ENCODE measurements at places on chromosomes 6 and 20. TPM values are rescaled to one million over a fixed set of nuclear protein-coding genes. Genes with fewer than 3 reads are reported as not detected.
A peak's percentile ranks its signal among the peaks of the same experiment; 100 is the strongest.

- peak; percentile 27 for DNase-seq
Measured at GRCh38 chr6:129672881-129673631, 36.9 kb downstream of the ARHGAP18 start.

Gene NKAPL
- not detected for total RNA-seq

- DNase-seq = no peak
Measured at GRCh38 chr6:166027761-166028160, 139.9 kb downstream of the TBXT start.

DNA sequence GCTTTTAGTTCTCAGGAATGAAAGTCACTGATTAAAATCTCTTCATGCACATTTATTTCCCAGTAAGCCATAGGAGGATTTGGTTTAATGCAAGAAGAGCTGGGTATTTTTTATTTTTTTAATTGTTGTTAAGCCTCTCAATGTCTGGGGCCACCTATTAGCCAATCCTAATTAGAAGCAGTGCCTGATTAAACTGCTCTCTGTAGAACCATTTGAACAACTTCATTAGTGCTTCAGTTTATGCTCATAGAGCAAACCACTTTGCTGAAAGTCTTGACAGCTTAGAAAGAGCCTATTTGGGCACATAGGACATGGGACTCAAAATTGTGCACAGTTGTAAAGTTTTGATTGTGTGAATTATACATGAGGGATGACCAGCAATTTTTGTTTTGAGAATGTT is 548.9 kb downstream of the FRK start:
- DNase-seq = no peak

DNA sequence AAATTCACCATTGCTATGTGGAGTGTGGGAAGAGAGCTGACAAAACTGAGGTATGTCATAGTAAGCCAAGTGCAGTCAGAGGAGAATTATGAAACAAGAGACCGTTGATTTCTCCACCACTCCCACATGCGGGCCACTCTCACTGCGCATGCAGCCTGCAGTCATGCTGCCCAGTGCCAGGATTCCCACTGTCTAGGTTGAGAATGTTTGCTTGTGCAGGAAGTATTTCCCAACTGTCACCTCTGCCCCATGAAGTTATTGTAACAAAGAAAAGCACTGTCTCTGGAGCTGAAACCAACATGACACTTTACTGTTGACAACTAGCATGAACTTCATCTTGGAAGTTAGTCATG is 18.7 kb upstream of the SFT2D1 start:
- DNase-seq = no peak

DNA sequence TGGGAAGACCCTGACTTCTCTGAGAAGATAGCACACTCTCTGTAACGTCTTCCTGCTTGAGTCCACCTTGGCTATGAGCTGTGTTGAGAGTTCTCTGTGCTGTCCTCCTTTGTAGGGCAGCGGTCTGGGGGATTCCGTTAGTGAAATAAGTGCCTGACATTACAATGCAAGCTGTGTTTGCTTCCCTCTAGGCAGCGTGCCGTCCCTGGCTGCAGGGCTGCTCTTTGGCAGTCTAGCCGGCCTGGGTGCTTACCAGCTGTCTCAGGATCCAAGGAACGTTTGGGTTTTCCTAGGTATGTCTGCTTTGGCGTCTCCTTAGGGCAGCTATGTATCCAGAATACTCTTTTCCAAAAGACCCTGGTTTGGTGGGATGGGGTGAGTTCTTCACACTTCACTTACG is 2.8 kb downstream of the TMEM14C start:
- DNase-seq = no peak

- peak; percentile 73 for DNase-seq
Measured at GRCh38 chr6:33091957-33092356, 16.2 kb downstream of the HLA-DPB1 start.

- DNase-seq = no peak
Measured at GRCh38 chr6:80969439-80969838, 783.0 kb downstream of the TENT5A start.

Gene BPIFB1
- total RNA-seq = not detected

GRCh38 chr20:58432186-58432954 is 43.3 kb downstream of the VAPB start:
- DNase-seq = no peak

Gene TMEM170B
- total RNA-seq = 0.40 TPM

DNA sequence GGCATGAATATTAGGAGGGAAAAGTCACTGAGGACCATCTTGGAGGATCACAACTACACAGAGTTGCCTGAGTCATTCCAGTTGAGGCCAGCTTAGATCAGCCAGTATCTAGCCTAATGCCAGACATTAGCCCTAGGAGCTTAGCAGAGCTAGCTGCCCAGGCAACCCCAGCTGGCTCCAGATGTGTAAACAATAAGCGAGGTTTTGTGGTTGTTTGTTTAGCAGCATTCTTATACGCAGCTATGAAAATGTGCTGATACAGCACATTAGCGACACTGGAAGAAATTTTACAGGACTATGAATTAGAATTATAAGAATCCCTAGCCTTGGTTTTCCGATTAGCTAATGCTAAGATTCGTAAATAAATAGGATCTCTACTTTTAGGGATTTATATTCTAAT is 59.3 kb downstream of the BTBD3 start:
- no peak for DNase-seq

- DNase-seq = no peak
Measured at GRCh38 chr6:149095842-149096241, 221.7 kb upstream of the TAB2 start.

- no peak for DNase-seq
Measured at GRCh38 chr20:19769507-19769906, 11.4 kb downstream of the RIN2 start.

Gene RCAN2
- total RNA-seq = 0.43 TPM

DNA sequence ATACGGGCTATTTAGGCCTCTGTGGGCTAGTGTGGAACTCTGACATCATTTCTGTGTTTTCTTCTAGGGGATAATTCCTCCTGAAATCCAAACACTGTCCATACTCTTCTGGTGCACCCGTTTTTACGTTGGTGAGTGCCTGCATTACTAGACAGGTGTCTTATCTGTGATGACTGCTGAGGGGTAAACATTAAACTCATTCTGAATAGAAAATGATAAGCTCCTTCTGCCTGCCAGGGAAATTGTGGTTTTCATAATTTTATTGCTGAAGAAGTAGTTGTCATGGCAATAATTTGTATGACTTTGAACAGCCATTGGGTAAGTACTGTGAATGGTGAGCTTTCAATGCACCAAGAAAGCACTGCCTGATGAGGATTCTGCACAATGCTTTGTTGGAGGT is 705.6 kb downstream of the UTRN start:
- no peak for DNase-seq

Gene ZCCHC3
- 13.6 TPM for total RNA-seq

DNA sequence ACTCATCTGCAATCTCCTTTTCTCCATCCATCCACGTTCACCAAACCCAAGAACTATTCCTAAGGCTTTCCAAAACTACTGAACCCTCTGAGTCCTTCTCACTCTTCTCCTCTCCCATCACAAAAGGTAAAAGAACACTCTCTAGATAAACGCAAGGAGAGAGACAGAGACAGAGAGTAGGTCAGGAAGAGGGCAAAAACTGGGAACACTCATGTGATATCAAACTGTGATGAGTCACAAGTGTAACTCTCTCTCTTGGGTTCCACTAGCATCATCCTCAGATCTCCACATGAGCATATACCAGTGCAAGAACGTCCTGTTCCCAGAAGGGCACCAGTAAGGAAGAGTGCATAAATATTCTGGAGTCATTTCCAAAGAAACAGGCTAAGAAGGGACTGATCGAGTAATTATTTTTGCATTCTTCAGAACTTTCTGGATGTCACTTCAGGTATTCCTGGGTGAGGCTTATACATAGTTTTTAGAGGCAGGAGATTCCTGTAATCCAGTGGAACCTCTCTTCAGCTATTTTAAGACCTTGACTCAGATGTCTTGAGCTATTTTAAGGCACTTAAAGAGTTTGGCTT is 47.3 kb upstream of the STXBP5 start:
- DNase-seq = no peak

GRCh38 chr6:105993341-105994117 is 92.6 kb upstream of the PRDM1 start:
- DNase-seq = no peak

GRCh38 chr6:73624896-73625295 is 28.9 kb downstream of the SLC17A5 start:
- DNase-seq = no peak

- no peak for DNase-seq
Measured at GRCh38 chr20:57795977-57796560, 86.3 kb upstream of the PMEPA1 start.

- DNase-seq = no peak
Measured at GRCh38 chr6:105907301-105907700, 178.8 kb upstream of the PRDM1 start.

Gene BTNL2
- total RNA-seq = not detected

DNA sequence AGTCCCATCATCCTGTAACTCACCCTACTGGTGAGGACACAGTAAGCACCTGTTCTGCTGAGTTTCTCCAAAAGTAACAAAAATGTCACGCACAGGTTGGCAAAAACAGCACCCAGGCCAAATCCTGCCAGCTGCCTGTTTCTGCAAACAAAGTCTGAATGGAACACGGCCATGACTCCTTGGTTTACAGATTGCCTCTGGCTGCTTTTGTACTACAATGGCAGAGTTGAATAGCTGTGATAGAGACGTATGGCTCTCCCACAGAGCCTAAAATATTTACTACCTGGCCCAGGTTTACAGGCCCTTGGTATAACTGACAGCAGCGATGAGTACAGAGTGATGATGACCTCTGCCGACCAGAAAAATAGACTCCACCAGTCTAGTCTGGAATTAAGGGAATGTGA is 52.6 kb downstream of the CNKSR3 start:
- DNase-seq = no peak

Gene REM1
- not detected for total RNA-seq

Gene NT5E
- total RNA-seq = 1.4 TPM

DNA sequence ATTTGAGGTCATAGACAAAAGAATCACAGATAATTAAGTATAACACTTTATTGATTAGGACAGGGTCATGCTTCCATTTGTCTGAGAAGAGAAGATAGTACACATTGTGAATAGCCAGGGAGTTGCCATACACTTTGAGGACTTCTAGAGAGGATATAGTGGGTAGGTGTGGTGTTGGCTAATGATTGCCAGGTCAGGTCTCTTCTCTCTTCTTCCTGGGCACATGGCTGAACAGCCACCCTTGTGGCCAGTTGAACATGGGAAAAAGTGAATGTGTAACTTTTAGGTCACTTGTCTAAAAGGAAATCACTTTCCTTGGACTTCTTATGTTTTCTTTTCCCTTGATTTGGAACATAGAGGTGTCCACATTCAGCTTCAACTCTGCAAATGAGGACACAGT is 772.1 kb upstream of the MAP3K7 start:
- no peak for DNase-seq

Gene FAM135A
- 11.5 TPM for total RNA-seq

Gene DEFB113
- not detected for total RNA-seq

DNA sequence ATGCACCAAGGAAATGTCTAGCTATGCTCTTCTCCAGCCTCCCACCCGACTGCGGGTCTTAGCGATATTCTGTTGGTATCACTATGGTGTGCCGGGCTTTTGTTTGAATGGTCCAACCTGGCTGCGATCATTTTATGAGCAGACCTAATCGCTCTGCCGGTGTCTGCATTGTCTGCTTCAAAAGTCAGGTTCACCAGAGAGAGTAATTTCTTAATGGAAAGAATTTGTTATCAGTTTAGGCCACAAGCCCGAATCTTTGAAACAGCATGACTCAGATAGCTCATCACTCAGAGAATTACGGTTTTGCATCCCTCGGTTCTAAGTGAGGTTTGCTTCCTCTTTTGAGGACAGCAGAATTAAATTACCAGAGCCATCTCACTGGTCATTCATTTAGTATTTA is 521.0 kb upstream of the ARID1B start:
- peak; percentile 26 for DNase-seq

GRCh38 chr6:52157301-52157941 is 28.8 kb upstream of the IL17A start:
- DNase-seq = peak; percentile 50
